ENCODE measurements at places on chromosomes 4 and X.

GRCh38 chrX:114532111-114532805 is 51.6 kb upstream of the HTR2C start:
- DNase-seq: no peak

DNA sequence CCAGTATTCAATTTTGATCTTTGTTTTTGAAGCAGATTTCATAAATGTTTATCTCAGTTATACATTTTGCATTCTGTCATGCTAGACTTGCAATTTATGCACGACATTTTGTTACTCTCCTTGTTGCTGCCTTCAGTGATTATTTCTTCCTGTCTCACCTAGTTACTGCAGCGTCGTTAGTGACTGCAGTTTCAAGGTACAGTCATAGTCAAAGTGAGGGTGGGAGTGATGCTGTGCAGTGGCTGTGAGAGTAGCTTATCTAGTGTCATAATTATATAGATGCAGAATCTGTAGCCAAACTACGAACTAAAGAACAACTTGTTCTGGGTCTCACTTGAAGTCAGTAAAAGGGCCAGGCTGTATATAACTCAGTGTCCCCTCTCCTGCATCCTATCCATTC is 69.8 kb downstream of the GPR101 start:
- peak; percentile 54 for DNase-seq

DNA sequence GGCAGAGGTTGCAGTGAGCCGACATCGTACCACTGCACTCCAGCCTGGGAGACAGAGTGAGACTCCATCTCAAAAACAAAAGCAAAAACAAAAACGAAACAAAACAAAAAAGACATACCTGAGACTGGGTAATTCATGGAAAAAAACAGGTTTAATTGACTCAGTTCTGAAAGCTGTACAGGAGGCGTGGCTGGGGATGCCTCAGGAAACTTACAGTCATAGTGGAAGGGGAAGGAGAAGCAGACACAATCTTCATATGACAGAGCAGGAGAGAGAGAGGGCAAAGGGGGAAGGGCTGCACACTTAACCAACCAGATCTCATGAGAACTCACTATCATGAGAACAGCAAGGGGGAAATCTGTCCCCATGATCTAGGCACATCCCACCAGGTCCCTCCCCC is 229.5 kb downstream of the STK32B start:
- peak; percentile 55 for DNase-seq

DNA sequence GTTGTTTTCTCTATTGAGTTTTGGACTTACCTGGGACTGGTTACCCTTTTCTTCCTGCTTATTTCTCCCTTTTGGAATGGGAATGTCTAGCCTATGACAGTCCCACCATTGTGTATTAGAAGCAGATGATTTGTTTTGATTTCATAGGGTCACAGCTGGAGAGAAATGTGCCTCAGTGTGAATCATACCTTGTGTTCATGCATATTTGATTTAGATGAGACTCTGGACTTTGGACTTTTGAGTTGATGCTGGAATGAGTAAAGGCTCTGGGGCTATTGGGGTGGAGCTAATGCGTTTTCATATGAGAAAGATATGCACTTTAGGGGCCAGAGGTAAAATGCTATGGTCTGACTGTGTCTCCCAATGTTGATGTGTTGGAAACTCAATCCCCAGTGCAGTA is 30.5 kb upstream of the TEX13C start:
- DNase-seq: no peak

GRCh38 chrX:19532709-19533108 is 17.4 kb upstream of the MAP3K15 start:
- DNase-seq: no peak

DNA sequence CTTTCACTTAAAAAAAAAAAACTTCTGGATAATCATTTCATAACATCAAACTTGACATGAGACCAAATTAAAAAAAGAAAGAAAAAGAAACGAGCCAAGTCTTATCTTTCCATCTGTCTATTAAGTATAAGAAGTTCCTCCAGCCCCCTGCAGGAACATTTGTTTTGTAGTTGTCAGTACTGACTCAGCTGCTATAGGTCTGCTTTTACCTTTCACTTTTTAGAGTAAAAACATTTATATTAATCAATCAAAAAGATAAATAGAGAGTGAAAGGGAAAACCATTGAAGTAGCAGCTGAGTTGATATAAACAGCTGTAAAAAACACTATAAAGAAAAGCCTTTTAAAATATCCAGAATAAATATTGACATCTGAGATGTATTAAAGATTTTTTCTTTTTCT is 46.1 kb downstream of the CCDC158 start:
- DNase-seq: no peak

DNA sequence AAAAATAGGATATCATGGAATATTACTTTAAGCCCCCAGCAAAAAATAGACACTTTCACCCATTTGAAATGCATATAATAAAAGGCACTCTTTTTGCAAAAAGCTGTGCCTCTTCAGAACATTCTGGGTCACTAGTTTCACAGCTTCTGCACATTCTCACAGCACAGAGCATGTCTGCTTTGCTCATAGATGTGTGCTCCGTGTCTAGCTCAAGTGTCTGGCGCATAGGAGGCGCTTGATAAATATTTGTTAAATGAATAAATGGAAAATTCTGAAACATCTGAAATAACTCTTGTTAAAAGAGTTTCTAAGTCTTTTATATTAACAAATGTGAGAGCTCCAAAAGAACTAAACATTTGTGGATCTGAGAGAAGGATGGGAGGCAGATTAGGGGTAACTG is 275.2 kb downstream of the PTTG2 start:
- DNase-seq: no peak

DNA sequence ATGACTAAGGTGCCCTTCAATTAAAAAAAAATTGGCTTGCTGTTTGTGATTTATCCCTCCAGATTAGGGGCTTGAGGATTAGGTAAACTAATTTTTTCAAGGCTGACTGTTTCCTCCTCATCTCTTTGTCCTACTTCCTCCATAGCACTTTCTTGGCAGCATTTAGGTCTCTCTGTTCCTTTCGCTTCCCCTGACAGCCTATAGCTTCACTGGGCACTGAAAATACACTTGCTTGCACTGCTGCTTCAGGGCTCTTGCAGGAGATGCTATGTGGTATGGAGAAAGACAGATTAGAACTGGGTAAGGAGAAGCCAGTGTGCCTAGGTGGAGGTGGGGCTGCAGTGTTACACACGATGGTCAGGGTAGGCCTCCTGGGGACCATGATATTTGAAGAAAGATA is 112.3 kb upstream of the SFRP2 start:
- no peak for DNase-seq

DNA sequence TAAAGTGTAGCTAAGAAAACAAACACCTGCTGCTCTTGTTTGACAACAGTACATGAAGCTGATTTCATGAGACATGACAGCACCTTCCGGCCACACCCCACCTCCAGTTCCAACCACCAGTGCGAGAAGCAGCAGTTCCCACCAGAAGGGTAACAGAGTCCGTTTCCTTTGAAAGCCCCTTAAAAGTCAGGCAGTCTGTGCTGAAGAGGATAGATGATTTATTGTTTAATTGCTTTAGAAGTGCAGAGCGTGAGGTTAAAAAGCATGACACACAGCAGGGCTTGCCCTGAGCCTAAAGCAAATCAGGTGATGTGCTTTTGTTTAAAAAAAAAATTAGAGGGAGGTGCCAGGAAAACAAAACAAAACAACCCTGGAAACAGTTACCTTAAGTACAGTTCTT is 82.6 kb downstream of the HADH start:
- DNase-seq: peak; percentile 20

- no peak for DNase-seq
Measured at GRCh38 chr4:16952896-16953630, 54.6 kb upstream of the LDB2 start.

- DNase-seq: no peak
Measured at GRCh38 chrX:123201720-123202119, 17.6 kb downstream of the GRIA3 start.

DNA sequence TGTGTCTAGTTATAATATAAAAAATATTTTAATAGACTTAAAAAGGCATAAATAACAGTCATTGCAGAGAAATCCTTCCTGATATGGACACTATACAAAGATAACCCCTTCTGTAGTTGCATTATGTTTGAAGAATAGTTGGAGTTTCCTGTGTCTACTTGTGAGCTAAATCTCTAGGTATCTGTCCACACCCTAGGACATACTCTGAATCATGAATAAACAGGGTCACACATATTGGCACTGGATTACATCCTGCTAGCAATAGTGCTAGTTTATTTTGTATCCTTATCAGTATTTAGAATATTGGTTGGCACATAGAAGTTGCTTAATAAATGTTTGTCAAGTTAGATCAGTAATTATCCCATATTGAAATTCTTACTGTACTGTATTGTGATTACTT is 173.9 kb downstream of the GRXCR1 start:
- DNase-seq: no peak

DNA sequence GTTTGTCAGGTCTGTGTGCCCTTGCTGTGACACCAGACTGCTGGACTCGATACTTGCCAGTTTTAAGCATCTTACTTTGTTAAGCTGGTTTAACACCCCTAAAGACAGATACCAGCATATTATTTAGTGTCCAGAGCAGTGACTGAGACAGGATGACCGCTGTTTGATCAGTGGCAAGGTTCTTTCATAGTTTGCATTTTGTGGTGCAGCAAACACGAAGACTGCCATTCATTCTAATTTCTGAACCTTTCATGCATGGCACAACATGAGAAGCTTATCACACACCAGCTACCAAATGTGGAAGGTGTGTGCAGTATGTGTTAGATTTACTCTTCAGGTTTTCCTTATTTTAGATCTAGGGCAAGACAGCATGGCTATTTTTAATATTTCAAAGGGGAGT is 28.2 kb downstream of the JADE1 start:
- no peak for DNase-seq

DNA sequence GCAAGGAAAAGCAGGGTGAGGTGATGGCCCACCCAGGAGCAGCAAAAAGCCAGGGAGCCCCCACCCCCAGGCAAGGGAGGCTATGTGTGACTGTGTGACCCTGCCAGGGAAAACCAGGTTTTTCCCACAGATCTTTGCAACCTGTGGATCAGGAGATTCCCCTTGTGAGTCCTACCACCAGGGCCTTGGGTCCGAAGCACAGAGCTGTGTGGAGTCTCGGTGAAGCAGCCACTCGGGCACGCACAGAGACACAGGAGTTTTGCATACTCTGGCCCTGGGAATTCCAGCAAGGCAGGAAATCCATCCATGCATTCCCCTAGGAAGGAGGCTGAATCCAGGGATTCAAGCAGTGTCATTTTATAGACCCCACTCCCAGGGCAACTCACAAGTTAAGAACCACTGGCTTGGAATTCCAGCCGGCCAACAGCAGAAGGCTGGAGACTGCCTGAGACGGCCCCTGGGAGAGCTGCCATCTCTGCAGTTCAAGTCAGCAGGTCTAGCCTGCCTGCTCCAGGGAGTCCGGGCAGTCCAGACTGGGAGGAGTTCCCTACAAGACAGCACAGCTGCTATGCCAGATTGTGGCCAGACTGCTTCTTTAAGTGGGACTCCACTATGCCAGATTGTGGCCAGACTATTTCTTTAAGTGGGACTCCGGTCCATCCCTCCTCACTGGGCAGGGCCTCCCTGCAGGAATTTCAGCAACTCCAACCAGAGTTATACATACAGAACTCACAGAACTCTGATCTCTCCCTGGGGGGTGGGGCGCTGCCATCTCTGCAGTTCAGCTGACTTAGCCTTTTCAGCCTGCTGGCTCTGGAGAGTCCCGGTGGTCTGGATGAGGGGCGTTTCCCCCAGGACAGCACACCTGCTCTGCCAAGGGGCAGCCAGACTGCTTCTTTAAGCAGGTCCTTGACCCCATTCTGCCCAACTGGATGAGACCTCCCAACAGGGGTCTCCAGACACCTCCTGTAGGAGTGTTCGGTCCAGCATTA is 85.1 kb upstream of the ADAD1 start:
- DNase-seq: no peak

GRCh38 chr4:110660755-110661154 is 37.9 kb upstream of the PITX2 start:
- DNase-seq: no peak

DNA sequence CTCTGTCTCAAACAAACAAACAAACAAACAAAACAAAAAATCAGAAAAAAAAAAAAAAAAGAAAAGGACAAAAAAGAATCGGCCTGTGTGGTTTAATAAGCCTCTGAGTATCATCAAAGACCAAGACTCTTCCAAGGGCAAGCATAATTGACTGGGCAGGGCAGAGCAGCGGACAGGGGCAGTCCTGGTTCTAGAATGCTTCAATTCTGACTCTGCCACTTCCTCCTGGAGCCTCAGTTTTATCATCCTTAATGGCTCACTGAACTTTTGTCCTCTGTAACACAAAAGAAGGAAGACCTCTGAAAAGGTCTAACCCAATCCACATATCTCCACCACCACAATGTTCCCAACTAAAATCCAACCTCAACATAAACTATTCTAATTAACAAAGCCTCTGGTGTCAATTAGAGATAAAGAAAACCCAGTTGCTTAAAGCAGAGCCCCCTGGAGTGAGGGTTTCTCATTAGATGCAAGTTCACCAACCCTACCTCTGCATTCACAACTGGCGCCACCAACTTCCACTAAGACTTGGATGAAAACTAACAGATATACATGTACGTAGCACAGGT is 51.7 kb downstream of the TBC1D9 start:
- no peak for DNase-seq

- DNase-seq: no peak
Measured at GRCh38 chr4:128225148-128225547, 62.5 kb downstream of the PGRMC2 start.

DNA sequence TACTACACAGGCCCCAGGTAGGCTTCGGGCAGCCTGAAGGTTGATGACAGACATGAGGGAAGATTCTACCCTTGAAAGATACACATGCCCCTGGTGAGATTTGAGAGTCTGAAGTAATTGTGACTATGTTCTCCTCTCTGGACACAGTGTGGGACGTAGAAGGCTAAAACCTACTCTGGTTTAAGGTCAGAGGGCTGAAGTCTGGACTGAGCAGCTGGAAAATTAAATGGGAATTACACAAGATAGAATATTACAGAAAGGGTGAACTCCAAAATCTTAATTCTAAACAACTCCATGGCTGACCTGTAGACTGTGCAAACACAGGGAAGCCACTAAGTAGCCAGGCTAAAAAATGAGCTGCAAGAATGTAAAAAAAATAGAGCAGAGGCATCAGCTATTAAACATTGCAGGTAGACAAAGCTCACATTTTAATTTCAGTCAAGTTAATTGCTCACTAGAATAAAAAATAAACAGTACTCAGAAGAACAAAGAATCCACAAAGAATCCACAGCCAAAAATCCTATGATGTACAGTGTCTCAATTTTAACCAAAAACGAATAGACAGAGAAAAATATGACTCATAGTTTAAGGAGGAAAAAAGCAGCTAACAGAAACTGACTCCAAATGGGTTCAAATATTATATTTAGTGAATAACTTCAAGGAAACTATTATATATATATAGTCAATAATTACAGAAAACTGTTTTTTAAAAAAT is 170.4 kb downstream of the PCDH18 start:
- no peak for DNase-seq

GRCh38 chr4:7596918-7597606 is 162.3 kb upstream of the PSAPL1 start:
- DNase-seq: no peak
